ENCODE measurements at places on chromosomes 2 and 18. TPM values are rescaled to one million over a fixed set of nuclear protein-coding genes. Genes with fewer than 3 reads are reported as not detected.

- no peak for DNase-seq
Observed at GRCh38 chr2:132542953-132543569, 126.5 kb downstream of the GPR39 start.

GRCh38 chr18:76619261-76619620 lies 124.2 kb upstream of the ZNF516 start:
- DNase-seq: no peak

- peak; percentile 44 for DNase-seq
Observed at GRCh38 chr2:231000211-231000904, 4.4 kb downstream of the SPATA3 start.

DNA sequence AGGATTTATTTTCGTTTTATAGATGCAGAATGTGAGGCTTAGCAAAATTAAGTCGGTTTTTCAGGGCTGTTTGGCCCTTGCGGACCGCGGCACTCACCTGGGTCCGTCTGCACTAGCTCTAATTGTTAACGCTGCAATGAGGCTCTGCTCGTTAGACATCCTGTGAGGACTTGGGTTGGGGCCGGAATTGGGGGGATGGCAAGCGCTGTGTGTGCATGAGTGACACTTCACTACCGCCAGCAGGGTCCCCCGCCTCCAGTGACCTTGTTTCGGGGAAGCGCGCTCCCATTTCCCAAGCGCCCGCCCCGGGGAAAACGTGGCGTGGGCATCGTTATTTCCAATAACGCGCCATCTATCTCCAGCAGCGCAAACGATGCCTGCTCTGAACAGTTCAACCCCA lies 54.2 kb downstream of the KCNG2 start:
- DNase-seq: no peak

ZNF513 gene
- 17.0 TPM for total RNA-seq

All from hematopoietic multipotent progenitor cell (in vitro differentiated cells).